ENCODE measurements at places on chromosomes 7 and 10.

GRCh38 chr7:102319671-102320070 lies 33.0 kb downstream of the SH2B2 start:
- H3K27me3 ChIP-seq: peaks cover 5% of the 10 kb centered on the region
- no peaks in the 10 kb centered on the region for H3K36me3 ChIP-seq
- no peak for DNase-seq
- no peak overlapping the region for H3K4me3 ChIP-seq
- no peak overlapping the region for H3K27ac ChIP-seq

DNA sequence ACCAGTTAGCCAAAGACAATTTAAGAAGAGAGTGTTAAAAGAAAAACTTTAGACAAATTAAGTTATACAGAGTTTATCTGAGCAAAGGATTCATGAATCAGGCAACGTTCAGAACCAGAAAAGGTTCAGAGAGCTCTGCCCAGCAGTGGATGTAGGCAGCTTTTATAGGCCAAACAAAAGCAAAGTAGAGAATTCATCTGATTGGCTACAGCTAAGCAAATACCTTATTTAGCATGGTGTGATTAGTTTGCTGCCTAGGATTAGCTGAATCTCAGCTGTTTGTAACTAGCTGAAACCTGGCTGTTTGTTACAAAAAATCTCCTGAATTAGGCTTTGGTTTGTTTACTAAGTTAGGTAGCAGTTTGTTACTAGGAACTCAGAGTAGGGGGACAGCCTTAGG lies 66.0 kb downstream of the SLC25A40 start:
- no peak for DNase-seq
- no peaks in the 10 kb centered on the region for H3K27me3 ChIP-seq
- H3K4me1 ChIP-seq: no peaks in the 10 kb centered on the region
- H3K36me3 ChIP-seq: no peaks in the 10 kb centered on the region

- DNase-seq: no peak
- no peaks in the 10 kb centered on the region for H3K36me3 ChIP-seq
- H3K4me3 ChIP-seq: no peak overlapping the region
- peaks cover 7% of the 10 kb centered on the region for H3K27me3 ChIP-seq
- no peaks in the 10 kb centered on the region for H3K4me1 ChIP-seq
Measured at GRCh38 chr7:45149606-45150005, 8.0 kb upstream of the RAMP3 start.

- no peaks in the 10 kb centered on the region for H3K36me3 ChIP-seq
- no peaks in the 10 kb centered on the region for H3K4me1 ChIP-seq
- H3K4me3 ChIP-seq: no peak overlapping the region
- no peak for DNase-seq
- no peaks in the 10 kb centered on the region for H3K27me3 ChIP-seq
- no peak overlapping the region for H3K27ac ChIP-seq
Measured at GRCh38 chr10:62653254-62653653, 151.3 kb upstream of the ADO start.

DNA sequence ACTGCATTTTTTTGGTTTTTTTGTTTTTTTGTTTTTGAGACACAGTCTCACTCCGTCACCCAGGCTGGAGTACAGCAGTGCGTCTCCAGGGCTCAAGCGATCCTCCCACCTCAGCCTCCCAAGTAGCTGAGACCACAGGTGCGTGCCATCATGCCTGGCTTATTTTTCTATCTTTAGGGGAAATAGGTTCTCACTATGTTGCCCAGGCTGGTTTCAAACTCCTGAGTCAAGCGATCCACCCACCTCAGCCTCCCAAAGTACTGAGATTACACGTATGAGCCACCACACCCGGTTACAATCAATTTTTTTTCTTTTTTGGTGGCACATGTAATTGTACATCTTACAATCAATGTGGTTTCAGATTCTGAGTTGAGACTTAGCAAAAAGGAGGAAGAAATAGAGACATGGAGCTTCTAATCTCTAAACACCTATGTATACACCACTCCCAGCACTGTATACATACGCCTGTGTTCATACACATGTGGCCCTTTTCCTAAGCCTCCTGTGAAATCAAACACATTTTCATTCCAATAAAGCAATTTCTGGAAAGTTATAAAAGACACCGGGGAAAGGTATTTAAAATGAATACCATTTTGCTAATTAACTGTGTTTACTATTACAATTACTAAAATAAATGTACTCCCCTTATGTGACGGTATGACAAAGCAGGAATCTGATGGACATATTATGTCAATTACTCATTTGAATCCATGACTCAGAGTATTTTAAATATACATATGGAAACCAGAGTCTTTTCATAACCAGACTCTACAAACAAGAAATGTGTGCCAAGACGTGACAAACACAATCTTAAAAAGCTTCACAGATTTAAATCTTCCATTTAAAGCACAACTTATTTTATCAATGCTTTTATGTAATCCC lies 40.9 kb downstream of the SMURF1 start:
- no peaks in the 10 kb centered on the region for H3K36me3 ChIP-seq
- no peak for DNase-seq
- H3K27ac ChIP-seq: no peak overlapping the region
- H3K4me1 ChIP-seq: peaks cover 34% of the 10 kb centered on the region

DNA sequence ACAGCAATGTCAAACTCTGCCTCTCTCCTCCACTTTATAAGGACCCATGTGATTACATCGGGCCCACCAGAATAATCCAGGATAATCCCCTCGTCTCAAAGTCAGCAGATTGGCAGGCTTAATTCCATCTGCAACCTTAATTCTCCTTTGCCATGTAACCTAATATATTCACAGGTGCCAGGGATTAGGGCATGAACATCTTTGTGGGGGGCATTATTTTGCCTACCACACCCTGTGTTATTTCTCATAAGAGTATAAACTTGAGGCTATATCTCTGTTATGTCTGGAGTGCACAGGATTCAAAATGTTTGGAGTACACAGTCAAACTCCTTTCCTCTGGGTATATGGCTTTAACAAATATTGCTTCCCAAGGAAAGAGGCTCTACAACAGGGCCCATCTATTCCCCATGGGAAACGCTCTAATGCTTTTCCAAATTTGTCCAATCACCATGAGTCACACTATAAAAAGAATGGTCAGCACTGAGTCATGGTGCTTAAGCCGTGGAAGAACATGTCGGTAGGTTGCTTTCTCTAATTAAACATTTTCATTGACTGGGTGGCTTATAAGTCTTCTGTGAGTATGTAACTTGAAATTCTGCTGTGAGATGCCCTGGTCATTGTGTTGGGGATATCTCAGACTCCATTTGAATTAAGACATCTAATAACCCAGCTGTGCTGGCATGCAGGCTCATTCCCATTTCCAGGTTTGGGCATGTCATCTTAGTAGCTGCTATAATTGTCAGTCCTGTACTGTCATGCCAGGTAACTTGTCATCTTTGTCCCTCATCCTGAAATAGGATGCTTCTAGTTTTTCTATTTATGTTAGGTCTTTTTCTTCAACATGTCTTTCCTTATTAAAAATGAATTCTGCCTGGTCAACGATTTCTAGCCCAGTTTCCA lies 11.5 kb upstream of the AKR1B10 start:
- H3K27ac ChIP-seq: no peak overlapping the region
- H3K4me3 ChIP-seq: no peak overlapping the region
- H3K4me1 ChIP-seq: no peaks in the 10 kb centered on the region

- no peak overlapping the region for H3K4me3 ChIP-seq
- H3K4me1 ChIP-seq: no peaks in the 10 kb centered on the region
- H3K27me3 ChIP-seq: no peaks in the 10 kb centered on the region
- H3K36me3 ChIP-seq: no peaks in the 10 kb centered on the region
- no peak overlapping the region for H3K27ac ChIP-seq
Measured at GRCh38 chr10:30494558-30494957, 60.6 kb downstream of the MAP3K8 start.

GRCh38 chr7:104973909-104974415 lies 40.0 kb upstream of the KMT2E start:
- peaks cover 21% of the 10 kb centered on the region for H3K4me1 ChIP-seq
- H3K36me3 ChIP-seq: no peaks in the 10 kb centered on the region
- DNase-seq: no peak

DNA sequence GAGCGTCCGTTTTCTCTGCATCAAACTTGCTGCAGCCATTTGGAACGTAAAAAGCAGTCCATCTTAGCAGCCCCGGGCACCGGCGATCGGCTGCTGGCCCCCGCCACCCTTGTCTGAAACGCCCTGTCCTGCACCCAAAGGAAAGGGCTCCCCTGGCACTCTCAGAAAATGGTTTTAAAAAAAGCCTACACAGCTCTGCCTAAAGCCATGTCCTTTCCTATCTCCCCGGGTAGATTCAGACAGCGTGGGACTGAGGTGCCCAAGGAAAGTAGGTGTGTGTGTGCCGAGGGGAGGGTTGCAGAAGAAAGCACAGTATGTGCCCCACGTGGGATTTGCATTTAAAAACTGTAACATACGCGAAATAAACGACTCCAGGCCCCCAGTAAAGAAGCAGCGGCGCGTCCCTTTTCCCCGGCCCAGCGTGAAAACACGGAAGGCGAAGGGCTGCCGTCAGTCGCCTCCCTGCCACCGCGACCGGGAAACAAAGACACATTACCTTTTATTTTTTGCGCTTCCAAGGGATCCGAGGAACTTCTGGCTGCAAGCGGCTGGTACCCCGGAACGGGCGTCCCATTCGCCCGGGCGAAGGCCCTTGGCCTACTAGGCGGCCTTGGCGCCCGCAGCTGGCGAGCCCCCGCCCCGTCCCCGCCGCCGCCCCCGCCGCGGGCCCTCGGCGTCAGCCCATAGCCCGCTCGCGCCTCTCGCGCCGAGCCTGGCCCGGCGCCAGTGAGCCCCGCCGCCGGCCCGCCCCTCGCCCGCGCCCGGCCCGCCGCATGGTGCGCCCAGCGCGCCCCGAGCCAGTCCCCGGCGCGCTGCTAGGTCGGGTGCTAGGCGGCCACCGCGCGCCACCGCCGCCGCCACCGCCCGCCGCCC lies 304.6 kb downstream of the PRPF18 start:
- peaks cover 24% of the 10 kb centered on the region for H3K4me1 ChIP-seq
- no peaks in the 10 kb centered on the region for H3K36me3 ChIP-seq
- peak; percentile 47 for DNase-seq

- no peaks in the 10 kb centered on the region for H3K27me3 ChIP-seq
- no peaks in the 10 kb centered on the region for H3K36me3 ChIP-seq
- H3K27ac ChIP-seq: no peak overlapping the region
- no peak for DNase-seq
- no peaks in the 10 kb centered on the region for H3K4me1 ChIP-seq
Measured at GRCh38 chr7:24971333-24972165, 8.4 kb downstream of the OSBPL3 start.

DNA sequence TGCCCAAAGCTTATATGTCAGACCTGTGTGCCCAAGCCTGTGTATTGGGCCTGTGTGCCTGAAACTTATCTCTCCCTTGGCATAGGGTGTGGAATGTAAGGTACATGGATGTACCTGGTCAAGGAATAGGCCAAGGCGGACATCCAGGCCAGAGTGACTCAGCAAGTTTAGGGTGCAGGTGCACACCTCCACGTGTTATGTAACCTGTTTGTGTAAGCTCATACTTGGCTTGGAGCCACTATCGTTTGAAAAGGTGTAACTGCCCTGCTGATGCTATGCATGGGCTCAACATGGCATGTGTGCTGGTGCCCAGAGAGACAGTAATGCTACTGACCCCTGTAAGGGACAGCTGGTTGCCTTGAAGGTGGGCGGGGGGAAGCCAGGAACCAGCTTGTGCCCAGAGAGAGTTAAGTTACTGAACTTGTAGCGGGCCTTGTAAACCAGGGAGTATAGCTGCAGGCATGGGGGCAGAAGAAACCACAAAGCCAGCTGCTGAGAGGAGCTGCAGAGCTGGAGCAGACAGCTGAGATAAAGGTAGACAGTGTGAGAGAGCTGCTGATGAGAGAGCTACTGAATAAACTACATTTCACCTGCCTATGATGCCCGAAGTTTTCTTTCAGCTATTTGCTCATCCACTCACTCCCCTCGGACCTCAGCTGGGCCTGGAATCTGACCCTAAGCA lies 656.4 kb upstream of the ZWINT start:
- DNase-seq: no peak
- no peak overlapping the region for H3K4me3 ChIP-seq
- peaks cover 8% of the 10 kb centered on the region for H3K4me1 ChIP-seq
- no peaks in the 10 kb centered on the region for H3K27me3 ChIP-seq
- no peaks in the 10 kb centered on the region for H3K36me3 ChIP-seq
- no peak overlapping the region for H3K27ac ChIP-seq

DNA sequence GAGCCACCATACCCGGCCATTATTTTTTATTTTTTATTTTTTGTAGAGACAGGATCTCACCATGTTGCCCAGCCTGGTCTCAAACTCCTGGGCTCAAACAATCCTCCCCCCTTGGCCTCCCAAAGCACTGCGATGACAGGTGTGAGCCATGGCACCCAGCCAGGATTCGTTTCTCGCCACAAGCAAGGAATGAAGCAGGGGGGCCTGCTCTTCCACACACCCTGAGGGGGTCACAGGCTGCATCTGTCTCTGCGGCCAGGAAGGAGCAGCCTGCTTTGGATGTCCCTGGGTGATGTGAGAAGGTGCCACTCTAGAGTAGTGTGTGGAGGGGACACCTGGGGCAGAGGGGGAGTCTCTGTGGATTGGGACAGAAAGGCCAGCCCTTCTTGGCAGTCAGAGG lies 61.3 kb upstream of the TNRC18 start:
- peaks cover 23% of the 10 kb centered on the region for H3K4me1 ChIP-seq
- H3K27ac ChIP-seq: no peak overlapping the region
- no peaks in the 10 kb centered on the region for H3K36me3 ChIP-seq
- no peak for DNase-seq

DNA sequence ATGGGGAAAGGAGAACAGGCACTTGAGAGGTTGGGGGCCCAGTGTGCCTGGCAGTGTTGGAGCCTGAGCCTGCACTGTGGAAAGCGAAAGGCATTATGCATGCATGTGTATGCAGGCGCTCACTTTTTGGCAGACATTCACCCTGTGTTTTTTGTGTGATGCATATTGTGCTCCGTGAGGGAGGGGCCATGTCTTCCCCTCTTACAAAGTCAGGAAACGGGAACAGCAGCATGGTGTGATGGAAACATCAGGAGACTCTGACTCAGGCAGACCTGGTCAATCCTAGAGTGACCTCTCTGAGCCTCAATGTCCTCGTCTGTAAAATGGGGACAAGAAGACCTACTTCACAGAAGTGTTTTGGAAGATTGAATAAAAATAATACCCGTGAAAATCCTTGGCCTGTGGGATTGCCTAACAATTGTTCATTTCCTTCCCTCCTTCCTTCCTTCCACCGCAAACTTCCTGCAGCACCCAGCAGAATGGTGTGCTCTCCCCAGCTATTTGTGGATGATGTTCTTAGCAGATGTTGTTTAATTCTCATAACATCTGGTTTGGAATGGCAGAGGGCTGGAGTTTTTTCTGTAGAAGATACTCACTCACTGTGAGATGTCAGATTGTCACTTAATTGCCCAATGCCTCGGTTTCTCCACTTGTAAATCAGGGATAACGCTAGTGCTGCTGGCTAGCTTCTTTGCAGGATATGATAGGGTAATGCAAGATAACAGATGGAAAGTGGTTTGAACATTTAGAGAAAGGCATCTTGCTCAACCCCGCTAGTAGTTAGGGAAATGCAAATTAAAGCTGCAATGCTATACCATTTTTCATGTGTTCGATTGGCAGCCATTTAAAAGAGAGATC lies 39.8 kb downstream of the CDH23 start:
- peaks cover 42% of the 10 kb centered on the region for H3K4me1 ChIP-seq
- no peaks in the 10 kb centered on the region for H3K27me3 ChIP-seq
- H3K27ac ChIP-seq: peak overlapping the region; percentile 36
- H3K36me3 ChIP-seq: no peaks in the 10 kb centered on the region

GRCh38 chr7:33079096-33079495 lies 16.5 kb upstream of the NT5C3A start:
- no peaks in the 10 kb centered on the region for H3K4me1 ChIP-seq
- no peak for DNase-seq
- H3K36me3 ChIP-seq: no peaks in the 10 kb centered on the region
- no peaks in the 10 kb centered on the region for H3K27me3 ChIP-seq
- no peak overlapping the region for H3K4me3 ChIP-seq

GRCh38 chr10:27671821-27672220 lies 73.8 kb downstream of the MKX start:
- H3K36me3 ChIP-seq: no peaks in the 10 kb centered on the region
- no peak overlapping the region for H3K27ac ChIP-seq
- DNase-seq: no peak
- no peak overlapping the region for H3K4me3 ChIP-seq
